HL-60 (cell line): ENCODE measurements at places on chromosomes 1 and 21.

GRCh38 chr1:26618561-26618960 is 77.3 kb upstream of the ARID1A start:
- peak; percentile 27 for DNase-seq

- no peak for DNase-seq
Observed at GRCh38 chr1:167698313-167698712, 23.5 kb upstream of the MPZL1 start.

- peak; percentile 8 for DNase-seq
Observed at GRCh38 chr1:244371242-244372141, 80.2 kb downstream of the ADSS2 start.

- no peak for DNase-seq
Observed at GRCh38 chr1:12454406-12455391, 163.3 kb downstream of the DHRS3 start.

DNA sequence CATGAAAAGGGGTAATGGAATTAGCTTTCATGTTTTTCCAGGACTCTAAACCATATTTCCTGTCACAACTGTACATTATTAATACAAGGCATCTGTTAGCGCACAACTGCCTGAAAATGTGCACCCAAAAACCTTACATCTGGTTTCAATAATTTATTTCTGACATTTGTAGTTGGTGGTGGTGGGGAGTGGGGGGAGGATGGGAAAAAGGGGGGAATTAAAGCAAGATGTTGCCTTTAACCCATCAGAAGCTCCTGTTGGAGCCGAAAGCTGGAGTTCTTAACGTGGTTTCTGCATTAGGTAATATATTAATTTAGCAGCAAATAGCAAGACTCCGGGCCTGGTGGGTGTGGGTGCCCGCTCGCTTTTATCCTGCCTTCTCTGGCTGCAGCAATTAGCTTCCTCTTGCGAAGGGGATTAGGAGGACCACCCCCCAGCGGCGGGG is 36.9 kb upstream of the HHAT start:
- no peak for DNase-seq

GRCh38 chr1:241157435-241157834 is 199.6 kb downstream of the RGS7 start:
- no peak for DNase-seq

- DNase-seq, result no peak
Observed at GRCh38 chr1:235841938-235842545, 24.7 kb downstream of the LYST start.

GRCh38 chr1:164644774-164645644 is 86.0 kb downstream of the PBX1 start:
- no peak for DNase-seq

GRCh38 chr1:87638636-87639035 is 310.0 kb downstream of the LMO4 start:
- no peak for DNase-seq

GRCh38 chr1:100265562-100265930 is 470 bp upstream of the RTCA start:
- DNase-seq, result peak; percentile 18

DNA sequence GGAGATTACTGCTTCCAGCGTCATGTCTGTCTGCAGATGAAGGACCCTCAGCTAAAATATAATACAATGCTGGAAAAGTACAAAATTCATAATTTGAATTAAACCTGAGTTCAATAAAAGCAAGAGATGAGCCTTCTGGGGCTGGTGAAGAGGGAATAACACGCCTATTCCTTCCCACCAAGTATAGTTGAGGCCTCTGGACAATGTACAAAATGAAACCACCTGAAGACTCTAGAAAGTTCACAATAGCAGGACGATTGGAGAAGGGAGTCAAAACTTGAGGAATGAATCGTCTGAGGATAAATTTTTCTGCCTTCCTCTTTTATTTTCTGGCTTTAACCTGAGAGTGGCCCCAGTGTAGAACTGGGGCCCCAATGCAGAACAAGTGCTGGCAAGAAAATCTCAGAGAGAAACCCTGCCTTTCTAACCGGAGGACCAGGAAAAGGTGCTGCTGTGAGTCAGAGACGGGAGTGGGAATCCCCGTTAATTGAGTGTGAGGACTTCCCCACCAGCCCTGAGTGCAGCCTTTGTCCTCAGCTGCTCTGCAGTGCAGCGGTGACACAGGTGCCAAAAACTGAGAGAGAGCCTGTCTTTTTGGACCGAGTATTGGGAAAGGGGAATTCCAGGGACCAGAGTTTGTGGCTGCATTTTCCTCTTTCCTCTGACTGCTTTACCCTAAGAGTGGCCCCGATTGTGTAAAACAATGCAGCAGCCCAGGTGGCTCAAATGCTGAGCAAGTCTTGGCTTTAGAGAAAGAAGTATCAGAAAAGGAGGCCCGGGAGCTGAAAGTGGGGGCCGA is 264.9 kb downstream of the DYRK1A start:
- no peak for DNase-seq

DNA sequence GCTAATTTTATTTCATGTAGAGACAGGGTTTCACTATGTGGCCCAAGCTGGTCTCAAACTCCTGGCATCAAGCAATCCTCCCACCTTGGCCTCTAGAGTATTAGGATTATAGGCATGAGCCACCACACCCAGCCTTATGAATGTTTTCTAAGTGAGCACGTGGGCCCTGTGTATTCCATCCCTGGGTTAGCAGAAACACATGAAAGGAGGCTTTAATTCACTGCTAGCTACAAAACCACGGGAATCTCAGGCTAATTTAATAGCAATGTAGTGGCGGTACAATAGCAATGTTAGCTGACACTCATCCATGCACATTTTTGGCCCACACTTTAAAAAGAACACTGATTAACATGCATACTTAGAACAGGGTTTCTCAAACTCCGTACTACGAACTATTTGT is 32.0 kb downstream of the VTCN1 start:
- DNase-seq, result no peak

DNA sequence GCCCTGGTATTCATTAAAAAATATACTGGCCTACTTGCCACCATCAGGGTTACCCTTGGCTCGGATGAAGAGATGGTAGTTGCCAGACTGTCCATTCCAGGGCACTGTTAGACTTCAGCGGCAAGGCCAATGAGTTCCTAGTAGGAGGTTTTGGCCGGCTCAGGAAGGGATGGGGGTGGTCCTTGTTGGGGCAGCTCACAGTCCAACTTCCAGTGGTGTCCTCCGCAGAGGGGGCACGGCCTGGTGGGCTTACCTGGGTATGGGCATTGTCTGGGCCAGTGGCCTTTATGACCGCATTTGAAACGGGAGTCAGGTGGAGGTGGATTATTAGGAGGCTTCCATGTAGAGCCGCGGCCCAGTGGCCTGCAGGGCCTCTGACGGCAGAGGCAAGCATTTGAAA is 139.1 kb upstream of the ETV3 start:
- DNase-seq, result no peak

DNA sequence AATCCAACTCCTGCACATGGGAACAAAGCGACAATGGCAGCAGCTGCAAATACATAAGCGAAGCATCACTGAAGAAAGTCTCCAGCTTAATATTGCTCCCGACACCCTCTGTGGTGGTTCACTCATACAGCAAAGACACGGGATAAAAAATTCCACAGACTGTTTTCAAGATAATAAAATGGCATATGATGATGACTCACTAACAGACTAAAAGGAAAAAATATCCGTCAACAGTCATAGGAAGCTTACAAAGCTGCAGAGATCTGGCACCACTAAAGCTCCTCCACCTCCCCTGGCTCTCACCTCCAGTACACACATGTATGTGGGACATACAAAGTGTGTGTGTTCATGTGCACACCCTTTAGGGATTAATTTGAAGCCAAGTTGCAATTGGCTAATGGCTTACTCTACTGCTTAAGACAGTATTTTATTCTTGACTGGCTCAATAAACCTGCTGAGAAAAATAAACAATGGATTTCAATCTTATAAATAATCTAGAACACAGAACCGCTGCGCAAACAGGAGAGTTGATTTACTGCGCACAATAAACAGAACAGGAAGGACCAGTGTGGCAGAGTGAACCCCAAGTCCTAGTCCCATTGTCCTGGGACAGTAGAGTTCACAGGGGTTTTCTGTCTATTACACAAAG is 94.4 kb downstream of the SLC45A1 start:
- no peak for DNase-seq

- no peak for DNase-seq
Observed at GRCh38 chr1:110593902-110594301, 12.3 kb downstream of the KCNA2 start.

DNA sequence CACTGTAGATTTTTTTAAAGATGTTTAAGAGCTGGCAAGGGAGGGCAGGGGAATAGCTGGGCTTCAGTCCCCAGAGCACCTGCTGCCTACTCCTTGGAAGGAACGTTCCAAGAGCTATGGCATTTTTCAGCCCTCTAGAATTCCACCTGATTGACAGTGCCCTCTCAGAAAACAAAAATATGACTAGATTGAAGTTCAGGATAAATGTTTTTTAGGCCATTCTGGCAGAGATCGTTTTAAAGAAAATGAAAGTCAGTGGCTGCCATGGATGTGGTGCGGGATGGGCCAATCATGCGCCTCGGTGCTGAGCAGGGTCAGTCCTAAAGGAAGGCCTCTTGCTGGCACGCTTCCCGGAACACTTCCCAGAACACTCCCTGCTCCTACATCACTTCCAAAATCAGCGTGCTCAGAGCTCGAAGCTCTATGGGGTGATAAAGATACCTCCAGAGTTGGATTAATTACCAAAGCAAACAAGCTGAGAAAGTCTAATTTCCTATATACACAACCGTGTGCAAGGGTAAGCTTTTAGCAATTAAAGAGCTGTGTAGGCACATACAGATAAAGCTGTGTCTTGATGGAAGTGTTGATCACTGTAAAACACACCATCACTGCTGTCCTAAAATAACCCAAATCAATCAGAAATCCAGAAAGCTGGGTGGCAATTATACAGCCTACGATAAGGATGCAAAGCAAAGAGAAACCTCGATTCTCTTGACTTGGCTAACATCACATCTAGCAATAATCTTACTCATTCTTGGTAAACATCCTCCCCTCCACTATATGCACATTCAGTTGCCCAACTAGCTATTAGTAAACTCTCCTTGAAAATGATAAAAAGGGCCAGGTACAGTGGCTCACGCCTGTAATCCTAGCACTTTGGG is 34.6 kb downstream of the TGFBR3 start:
- DNase-seq, result no peak

GRCh38 chr1:202145068-202145743 is 669 bp upstream of the ARL8A start:
- DNase-seq, result no peak

GRCh38 chr1:11944358-11944931 is 9.9 kb downstream of the PLOD1 start:
- DNase-seq, result no peak

- DNase-seq, result no peak
Observed at GRCh38 chr1:19772053-19772452, 27.7 kb downstream of the TMCO4 start.

DNA sequence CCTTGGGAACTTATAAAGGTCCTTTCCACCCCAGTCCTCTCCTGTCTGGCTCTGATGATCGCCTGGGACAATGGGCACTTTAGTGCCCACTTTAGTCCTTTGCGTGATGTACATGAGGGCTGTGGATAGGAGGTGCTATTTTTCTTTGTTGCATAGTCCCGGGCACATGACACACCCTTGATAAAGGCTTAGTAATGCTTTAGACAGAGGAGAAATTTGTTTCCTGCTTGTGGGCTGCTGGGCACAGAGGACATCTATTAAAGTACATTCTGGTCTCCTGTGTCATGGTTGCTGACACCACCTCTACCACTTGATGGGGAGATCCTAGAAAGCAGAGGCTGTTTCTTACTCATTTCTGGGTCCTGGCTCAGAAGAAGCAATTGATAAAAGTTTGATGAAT is 5.4 kb upstream of the KNCN start:
- DNase-seq, result peak; percentile 38

DNA sequence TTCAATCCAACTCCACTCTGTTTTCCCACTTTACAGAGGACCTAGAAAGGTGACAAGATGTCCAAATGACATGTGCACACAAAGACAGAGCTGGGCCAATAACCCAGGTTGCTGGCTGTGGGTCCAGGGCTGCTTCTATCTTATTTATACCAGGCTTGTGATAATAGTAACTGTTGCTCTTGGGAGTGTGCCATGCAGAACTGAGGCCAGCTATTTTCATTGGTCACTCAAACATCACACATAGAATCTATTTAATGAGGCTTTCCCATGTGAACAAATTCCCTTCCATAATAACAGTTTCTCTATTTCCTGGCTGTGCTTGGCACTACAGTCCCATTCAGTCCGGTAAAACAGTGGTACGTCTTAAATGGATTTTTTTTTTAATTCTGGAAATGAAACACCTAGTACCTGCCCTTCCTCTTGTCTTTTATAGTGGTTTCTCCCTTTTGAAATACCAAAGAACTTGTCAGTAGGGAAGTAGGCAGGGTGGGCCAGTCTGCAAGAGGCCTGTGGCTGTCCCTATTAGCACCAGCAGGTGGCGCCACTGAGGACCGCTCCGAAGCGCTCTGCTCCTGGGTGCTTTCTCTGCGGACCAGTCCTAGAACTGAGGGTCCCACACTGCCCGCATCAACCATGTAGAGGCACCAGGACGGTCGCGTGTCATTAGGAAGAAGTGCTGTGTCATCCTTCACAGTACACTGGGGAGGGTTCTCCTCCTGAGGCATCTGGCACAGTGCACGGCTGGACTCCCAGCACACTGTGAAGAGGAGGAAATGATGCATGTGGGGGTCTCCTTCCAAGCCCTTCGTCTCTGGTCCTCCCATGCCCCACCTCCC is 52.1 kb downstream of the GPR161 start:
- peak; percentile 69 for DNase-seq

GRCh38 chr1:204350857-204351573 is 8.7 kb downstream of the PLEKHA6 start:
- DNase-seq, result no peak

DNA sequence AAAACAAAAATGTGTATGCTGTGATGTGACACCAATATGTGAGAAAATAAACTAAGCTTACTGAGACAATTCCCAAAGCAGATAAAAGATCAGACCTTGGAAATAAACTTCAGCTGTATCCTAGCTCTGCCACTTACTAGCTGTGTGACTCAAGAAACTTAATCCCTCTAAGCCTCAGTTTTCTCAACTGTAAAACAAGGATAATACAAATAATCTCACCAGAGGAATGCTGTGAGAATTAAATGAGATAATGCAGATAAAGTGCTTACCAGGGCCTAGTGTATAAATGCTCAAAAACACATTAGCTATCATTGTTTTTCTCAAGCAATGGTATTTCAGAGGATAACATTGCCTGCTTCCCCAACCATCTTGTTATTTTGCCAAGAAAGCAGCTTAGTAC is 2.1 kb downstream of the HEATR1 start:
- no peak for DNase-seq

DNA sequence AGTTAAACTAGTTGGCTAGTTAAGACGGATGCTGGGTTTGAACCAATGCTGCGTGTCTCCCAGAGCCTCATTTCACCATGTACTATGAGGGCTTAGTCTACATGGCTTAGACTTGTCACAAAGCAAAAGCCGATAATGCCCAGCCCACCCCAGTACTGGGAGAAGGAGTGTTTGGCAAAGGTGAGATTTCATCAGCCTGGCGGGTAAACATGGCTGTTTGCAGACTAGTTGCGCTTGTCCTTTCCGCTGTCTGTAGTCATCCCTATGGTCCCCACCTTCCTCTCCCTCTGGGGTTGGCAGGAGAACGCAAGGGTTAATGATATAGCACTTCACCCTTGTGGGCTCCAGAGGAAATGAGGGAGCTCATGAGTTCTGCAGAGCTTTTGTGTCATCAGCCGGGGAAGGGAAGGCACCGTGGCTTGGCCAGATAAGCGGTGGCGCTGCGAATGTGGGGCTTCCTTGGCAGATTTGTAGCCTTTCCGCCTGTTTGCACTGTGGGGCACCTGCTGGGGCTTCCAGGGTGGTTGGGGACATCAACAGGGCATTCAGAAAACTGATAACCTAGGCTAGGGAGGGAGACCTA is 29.2 kb downstream of the SOX13 start:
- no peak for DNase-seq
